ENCODE measurements at places on chromosomes 3 and 15. TPM values are rescaled to one million over a fixed set of nuclear protein-coding genes. Genes with fewer than 3 reads are reported as not detected.

The TUBGCP5 gene
- 21.9 TPM for total RNA-seq

The LMCD1 gene
- 31.8 TPM for total RNA-seq

DNA sequence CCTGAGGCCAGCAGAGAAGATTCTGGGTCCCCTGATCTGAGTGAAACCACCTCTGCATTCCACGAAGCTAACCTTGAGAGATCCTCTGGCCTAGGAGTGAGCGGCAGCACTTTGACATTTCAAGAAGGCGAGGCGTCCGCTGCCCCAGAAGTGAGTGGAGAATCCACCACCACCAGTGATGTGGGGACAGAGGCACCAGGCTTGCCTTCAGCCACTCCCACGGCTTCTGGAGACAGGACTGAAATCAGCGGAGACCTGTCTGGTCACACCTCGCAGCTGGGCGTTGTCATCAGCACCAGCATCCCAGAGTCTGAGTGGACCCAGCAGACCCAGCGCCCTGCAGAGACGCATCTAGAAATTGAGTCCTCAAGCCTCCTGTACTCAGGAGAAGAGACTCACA is 36.4 kb downstream of the HAPLN3 start:
- DNase-seq = no peak

DNA sequence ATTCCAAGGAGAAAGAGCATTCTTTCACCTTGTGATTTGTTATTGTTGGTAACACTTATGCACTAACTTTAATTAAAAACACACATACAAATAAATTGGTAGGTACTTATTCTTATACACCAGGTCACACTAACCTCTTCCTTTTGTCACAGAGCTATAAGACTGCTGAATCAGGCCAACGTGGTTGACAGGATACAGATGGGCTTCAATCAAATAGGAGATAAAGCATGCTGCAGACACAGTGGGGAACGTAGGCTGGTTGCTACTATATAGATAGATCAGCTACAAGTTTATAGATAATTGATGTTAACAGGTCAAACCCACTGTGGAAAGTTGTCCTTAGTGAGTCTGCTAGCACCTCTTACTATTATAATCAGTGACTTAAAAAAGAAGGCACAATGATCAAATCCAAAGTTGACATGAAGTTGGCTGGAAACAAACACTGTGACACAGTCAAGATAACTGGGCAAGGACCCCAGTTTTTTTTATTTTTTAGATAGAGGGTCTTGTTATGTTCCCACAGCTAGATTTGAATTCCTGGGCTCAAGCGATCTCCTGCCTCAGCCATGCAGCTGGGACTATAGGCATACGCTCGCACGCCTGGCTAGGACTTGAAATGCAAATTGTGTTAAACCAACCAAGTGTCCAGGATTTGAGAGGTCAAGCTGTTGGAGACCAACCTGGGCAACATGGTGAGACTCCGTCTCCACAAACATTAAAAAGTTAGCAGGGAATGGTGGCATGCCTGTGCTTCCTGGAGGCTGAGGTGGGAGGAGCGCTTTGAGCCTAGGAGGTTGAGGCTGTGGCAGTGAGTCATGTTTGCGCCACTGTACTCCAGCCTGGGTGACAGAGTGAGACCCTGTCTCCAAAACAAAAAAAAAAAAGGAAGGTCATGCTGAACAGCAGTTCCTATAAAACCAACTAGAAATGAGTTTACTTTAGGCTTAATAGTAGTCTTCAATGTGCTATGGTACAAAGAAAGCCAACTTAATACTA is 97.9 kb upstream of the MEX3B start:
- DNase-seq = no peak

The ZNF620 gene
- total RNA-seq = 1.5 TPM

DNA sequence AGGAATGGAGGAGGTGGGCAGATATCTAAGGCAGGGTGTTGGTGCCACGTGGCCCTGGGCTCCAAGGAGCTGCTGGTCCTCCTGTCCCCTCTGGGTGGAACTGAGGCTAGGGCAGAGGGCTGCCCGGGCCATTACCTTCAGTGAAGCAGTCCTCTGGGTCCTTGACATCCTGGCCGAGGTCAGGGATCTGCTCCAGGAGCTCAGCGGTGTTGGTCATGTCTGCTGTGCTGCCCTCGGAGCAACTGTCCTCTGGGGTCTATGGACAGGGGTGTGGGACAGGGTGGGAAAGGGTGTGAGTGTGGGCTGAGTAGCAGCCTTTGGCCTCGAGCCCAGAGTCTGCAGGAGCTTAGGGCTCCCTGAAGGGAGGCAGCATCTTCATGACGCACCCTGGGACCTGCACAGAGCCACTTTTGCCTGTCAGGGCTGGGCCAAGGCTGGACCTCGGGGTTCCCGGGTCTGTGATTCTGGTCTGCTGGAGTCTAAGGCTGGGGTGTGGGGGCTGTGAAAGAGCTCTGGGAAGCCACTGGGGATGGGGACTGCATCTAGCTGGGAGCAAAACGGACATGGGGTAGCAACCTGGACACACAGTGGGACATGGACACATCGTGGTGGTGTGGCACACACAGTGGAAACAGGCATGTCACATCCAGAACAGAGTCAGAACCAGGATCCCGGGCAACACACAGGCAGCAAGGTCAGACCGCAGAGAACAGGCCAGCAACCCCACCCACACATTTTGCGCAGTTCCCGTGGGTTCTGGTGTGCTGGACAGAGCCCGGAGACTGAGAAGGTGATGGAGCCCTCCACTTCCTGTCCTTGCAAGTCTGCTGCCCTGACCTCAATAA is 72.7 kb downstream of the SCN5A start:
- no peak for DNase-seq

GRCh38 chr3:63706321-63707085 is 54.0 kb downstream of the SNTN start:
- DNase-seq = peak; percentile 91

The SGO1 gene
- 26.0 TPM for total RNA-seq

The PPP1R14D gene
- not detected for total RNA-seq

The CCDC39 gene
- total RNA-seq = not detected
